ENCODE measurements at places on chromosomes 6 and 20. TPM values are rescaled to one million over a fixed set of nuclear protein-coding genes. Genes with fewer than 3 reads are reported as not detected.

DNA sequence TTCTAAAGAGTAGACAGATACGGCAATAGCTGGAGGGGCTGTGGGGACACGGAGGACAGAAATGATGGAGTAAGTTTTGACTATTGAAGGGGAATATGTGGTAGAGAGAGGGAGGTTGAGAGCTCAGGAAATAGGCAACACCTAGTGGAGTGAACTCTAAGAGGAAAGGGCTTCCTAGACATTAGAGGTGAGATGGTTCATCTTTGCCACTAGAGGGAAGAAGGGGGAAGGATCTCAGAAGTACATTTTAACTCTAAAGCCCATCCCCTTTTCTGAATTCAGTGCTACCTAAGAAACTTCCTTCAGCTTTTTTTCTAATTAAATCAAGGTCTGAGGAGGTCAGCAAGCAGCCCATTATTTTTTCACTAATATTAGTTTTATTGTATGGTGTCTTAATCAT is 689.4 kb upstream of the MAP3K7 start:
- DNase-seq: no peak

DNA sequence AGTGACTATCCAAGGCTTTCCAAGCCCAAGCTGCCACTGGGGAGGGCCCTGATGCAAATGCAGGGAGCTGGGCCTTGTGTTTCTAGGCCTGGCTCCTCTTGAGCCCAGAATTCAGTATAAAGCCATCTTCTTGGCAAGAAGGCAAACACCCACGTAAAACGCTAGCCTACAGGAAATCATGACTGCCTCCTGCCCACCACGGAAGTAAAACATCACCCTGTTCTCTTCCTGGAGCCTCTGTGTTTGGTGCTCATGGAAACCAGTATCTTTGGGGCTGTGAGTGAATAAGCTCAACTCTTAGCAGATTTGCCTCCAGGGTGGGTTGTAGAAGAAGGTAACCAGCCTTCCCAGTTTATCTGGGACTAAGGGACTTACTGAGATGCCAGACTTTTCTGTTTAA is 271.0 kb downstream of the ZNF217 start:
- no peak for DNase-seq

- no peak for DNase-seq
Observed at GRCh38 chr6:149037051-149037671, 280.4 kb upstream of the TAB2 start.

DNA sequence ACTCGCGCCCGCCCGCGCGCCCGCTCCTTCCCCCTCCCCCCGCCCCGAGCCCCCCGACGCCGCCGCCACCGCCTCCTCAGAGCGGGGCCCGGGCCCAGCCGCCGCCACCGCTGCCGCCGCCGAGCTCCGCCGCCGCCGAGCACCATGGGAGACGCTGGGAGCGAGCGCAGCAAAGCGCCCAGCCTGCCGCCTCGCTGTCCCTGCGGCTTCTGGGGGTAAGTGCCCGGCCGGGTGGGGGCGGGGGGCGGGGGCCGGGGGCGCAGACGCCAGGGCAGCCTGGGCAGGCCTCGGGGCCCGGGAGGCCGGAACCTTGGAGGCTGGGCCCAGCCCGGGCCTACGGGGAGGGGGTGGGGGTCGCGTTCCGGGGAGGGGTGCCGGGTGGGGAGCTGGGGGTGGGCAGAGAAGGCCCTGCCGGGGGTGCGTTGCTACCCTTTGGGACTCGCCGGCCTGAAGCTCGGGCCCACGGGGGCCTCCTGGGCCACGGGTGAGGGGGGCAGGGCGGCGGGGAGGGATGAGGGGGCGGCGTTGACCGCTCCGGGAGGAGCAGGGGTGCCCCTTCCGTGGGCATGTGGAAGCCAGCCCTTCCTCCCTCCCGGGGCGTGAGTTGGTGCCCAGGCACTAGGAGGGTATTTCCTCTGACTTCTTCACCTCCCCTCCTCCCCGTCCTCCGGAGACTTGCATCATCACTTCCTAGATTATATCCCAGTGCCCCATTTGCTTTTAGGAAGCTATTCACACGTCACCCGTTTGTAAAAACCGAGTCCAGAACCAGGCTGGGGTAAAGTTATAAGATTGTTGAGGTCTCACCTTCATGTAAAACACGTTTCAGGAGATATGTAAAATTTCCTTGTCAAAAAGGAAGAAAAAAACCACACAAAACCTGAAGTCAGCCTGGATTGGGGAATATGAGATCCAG is 533 bp downstream of the ZFAND3 start:
- DNase-seq: peak; percentile 81

DNA sequence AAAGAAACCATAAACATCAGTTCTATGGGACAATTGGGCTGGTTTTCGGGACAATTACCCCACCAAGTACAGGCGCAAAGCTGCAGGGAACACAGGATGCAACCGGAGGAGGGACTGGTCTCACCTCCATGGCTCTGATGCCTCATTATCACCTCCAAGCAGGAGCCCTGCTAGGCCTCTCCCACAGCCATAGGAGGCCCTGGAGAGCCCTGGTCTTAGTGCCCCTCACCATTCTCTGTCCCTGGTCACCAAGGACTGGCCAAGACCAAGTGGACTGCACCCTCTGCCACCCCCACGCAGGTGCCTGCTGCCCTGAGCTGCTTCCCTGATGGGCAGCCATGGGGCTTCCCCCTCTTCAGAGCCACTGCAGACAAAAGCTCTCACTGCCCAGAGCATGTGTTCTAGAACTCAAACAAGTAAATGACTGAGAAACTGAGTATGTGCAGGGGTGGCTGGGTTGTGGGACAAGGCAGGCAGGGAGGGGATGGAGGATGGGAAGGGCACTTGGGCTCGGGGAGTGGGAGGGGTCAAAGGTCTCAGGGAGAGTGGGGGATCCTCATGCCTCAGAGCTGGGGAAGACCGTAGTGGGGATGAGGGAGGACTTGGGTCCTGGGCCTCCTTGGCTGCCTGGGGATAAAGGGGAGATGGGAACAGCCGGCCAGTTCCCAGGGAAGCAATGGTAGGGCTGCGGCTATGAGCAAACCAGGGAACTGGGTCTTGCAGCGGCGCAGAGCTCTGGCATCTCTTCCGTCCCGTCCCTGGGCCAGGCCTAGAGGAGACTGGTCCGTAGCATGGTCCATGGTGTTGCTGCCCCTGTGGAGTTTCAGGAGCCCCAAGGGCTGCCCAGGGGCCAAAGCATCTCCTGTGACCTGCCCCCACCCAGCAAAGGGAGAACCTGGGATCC is 435.1 kb downstream of the PREX1 start:
- no peak for DNase-seq

- no peak for DNase-seq
Observed at GRCh38 chr6:169095153-169095552, 158.5 kb downstream of the THBS2 start.

DNA sequence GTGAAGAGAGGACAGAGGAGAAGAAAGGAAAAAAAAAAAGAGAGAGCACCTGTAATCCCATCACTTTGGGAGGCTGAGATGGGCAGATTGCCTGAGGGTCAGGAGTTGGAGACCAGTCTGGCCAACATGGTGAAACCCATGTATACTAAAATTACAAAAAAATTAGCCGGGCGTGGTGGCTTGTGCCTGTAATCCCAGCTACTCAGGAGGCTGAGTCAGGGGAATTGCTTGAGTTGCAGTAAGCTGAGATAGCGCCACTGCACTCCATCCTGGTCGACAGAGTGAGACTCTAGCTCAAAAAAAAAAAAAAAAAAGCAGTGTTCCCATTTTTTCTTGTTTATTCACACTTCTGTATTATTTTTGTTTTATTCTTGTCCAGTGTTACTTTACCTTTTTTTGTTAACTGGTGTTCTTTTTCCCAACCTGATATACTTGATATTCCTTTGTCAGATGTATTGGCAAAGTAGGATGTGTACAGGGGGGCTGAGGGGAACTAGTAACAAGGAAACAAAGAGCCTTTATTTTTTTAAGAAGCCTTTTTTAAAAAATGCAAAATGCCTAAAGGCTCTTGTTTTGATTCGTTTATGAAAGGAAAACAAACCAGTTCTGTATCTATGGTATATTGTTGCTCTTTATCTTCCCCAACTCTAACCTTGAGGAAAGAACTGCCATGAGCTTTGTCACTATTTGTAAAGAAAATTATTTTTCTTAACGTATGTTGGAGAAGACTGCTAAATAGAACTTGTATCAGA is 22.3 kb downstream of the COL19A1 start:
- no peak for DNase-seq

- DNase-seq: no peak
Observed at GRCh38 chr20:16810216-16810615, 62.1 kb downstream of the OTOR start.

GRCh38 chr6:169108753-169109152 is 144.9 kb downstream of the THBS2 start:
- DNase-seq: no peak

The RAMACL gene
- total RNA-seq: 4.3 TPM

The HSPA12B gene
- 20.4 TPM for total RNA-seq
